ENCODE measurements at places on chromosomes 2 and 18.

GRCh38 chr18:59022167-59022945, 117.3 kb upstream of the SEC11C start:
- DNase-seq: no peak

DNA sequence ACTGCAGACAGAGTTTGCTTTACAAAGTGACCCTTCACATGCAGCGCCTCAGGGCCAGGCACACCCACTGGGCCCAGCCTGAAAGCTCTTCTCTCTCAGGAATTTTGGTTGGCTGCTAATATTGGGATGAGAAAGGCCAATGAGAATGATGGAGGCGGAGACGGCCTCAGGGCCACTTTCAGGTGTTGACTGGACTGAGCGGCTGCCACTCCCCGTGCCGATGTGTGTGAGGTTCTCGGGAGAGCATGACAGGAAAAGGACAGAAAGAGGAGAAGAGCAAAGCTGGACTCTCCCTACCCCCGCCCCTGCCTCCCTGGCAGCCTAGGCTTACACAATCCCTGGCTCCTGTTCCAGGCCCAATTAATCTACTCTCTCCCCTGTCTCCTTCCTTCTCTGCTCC, 155.7 kb downstream of the CELF4 start:
- DNase-seq: no peak

DNA sequence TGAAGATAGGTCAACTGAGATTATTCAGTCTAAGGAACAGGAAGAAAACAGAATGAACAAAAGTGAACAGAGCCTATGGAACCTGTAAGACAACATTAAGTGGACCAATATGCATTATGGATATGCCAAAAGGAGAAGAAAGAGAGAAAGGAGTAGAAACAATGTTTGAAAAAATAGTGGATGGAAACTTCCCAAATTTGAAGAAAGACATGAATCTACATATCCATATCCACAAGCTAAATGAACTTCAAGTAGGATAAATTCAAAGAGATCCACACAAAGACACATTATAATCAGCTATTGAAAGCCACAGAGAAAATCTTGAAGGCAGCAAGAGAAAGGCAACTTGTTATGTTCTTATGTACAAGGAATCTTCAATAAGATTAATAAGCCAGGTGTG, 74.2 kb downstream of the BAZ2B start:
- no peak for DNase-seq

- DNase-seq: no peak
These were observed 408.1 kb downstream of the THSD7B start for GRCh38 chr2:137173463-137173862.

DNA sequence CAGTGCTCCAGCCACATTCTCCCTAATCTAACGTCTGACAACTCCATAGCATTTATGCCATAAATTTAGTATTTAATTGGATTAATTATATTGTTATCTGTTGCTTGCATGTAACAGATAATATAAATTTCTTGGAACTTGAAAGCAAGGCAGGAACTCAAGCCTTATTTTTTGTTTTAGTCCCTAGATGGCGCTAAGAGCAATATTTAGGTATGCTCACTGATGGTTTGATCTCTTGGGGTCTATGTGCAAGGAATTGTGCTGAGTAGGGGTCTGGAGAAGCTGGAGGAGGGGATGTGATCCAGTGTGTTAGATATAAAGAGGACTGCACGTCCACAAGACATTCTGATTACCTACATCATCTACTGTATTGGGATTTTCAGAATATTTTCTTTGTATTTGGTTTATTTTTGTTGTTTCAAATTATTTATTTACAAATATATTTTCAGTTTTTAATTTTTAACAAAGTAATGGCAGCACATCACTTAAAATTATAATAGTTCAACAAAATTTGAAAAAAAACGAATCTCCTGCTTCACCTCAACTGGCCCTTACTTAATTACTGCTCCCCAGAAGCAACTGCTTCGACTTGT, 32.8 kb downstream of the KATNAL2 start:
- DNase-seq: no peak

- no peak for DNase-seq
These were observed 235.0 kb upstream of the HNMT start for GRCh38 chr2:137729305-137729704.

GRCh38 chr2:124353656-124354055, 328.6 kb downstream of the CNTNAP5 start:
- no peak for DNase-seq

DNA sequence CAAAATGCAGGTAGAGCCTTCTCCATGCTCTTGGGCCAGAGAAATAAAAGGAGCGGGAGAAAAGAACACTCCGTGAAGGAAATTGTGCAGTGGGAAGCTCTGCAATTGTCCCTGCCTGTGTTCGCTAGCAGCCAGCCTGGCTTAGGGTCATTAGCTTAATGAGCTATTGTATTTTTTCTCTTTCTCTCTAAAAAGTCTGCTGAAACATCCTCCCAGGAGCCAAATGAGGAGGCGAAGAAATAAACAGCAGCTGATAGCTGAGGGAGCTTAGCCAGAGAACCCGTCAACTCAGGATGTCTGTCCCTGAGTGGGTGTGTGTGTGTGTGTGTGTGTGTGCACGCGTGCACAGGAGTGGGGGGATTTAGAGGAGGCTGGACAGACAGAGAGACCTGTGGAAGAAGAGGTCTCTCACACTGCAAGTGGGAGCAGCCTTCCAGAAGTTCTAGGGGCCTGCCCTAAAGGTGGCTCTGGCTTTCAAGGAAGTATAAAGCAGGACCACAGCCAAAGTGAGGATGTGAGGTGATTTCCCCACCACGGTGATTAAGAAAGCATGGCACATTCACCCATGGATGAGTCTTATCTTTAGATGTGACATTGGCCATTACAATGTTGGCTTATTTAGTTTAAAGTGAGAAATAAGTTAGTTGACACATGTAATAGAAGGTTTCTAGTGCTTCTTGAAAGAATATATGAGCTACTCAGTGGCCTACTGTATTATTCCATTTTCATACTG, 690.4 kb downstream of the RNF144A start:
- DNase-seq: no peak

DNA sequence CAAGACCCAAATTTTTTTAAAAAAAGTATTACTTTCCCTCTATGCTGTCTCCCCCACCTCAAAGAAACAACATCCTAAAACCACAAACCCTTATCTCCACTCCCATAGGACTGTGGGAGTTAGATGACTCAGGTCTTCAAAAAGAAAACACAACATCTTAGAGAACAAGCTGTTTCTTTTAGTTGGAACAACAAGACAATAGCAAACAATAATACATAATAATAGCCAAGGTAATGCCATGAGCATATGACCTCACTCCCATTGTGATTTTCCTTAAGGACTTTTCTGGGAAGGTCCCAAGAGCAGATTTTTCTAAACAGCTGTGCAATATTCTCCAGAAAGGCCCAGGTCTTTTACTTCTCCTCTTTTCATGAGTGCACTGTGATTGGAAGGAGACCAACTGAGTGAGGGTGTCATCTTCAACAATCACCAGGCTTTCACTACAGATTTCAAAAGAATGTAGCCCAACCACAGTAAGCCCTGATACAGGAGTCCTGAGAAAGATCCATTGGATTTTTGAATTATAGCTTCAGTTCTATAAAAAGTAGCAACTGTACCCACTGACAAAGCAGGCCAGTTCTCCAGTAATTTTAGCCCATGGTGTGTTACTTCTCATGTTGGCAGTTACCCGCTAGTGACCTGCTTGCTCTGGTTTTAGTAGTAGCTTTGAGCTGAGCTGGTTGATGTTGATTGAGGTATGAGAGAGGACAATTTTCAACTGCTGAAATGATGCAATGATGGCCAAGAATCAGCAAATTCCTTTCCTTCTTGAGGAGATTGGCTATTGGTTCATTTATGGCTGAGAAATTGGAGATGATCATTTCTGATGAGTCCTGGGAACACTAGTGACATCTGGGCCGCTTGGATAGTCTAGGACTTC, 144.5 kb upstream of the TCF4 start:
- DNase-seq: no peak

GRCh38 chr2:235017441-235017840, 65.6 kb downstream of the SH3BP4 start:
- no peak for DNase-seq

GRCh38 chr18:49723648-49724180, 89.6 kb downstream of the ACAA2 start:
- no peak for DNase-seq

DNA sequence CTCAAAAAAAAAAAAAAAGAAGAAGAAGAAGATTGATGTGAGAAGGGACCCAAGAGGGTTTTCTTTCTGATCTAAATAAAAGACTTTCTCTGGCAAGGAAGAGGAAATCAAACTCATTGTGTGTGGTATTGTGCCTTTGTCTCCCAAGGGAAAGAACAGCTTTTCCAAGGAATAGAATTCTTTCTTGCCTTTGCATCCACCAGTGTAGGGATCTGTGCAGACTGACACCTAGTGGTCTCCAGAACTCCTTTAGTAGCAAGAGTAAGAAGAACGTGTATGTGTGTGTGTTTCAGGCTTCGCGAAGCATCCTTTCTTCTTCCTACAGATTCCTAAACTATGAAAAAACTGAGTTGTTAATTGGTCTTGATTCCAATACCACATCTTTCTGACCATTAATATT, 33.5 kb upstream of the CRIM1 start:
- DNase-seq: no peak

- DNase-seq: no peak
These were observed 448.2 kb upstream of the SETBP1 start for GRCh38 chr18:44232500-44232899.

DNA sequence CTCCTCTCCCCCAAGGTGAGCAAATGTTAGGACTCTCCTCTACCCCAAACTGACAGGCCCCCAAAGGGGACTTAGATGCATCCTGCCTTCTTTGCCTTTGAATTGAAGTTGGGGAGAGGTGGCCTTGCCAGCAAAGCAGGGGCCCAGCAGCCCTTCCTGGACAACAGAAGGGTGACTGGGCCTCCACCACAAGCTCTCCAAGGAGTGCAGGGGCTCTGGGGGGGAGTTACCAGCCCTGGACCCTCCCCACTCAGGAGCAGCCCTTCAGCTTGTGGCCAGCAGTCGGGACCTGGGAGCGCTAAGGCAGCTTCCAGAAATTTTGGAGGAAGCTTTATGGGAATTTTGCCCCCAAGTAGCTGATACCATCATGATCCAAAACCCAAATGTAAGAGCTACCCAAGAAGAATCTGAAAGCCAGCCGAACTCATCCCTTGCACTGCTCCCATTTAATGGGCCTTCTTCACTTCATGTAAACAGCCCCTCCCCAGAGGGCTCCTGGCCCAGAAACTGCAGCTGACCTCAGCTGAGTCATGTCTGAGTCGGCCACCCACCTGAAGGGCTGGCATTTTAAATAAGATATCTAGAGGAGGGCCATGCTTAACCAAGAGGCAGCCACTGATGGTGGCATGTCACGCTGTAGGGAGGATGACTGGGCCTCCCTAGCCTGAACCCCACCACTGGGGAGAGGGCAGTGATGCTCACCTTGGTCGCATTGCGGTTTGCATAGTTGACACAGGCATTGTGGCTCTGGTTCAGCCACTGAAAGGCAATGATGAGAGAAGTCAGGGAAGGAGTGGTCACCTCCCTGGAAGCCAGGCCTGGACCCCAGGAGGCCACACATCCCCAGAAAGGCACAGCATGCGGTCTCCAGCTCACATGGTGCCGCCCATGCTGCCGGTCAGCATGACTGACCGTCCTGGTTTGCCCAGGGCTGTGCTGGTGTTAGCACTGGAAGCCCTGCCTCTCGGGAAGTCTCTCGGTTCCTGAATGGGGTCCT, 71.5 kb downstream of the SFXN5 start:
- DNase-seq: no peak

GRCh38 chr18:68847219-68847837, 49.4 kb downstream of the CCDC102B start:
- no peak for DNase-seq

GRCh38 chr2:187541086-187542085, 12.8 kb downstream of the TFPI start:
- no peak for DNase-seq

- DNase-seq: no peak
These were observed 70.2 kb downstream of the AGAP1 start for GRCh38 chr2:235564066-235564465.

DNA sequence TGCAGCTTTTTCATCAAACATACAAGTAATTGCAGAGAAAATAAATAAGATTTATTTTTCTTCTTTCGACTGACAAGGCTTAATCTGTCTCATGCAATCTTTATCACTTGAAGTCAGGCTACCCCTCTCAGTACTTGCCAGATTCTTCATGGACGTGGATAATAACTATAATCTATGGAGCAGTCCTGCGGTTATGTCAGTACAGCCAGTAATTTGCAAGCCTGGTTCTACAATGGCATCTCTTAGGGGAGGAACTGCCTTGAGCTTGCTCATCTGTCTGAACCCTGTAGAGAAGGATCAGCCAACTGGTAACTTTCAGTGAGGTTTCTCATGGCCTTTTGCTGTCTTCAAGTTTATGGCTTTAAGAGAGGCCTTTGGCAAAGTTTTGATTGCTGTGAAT, 35.5 kb upstream of the LRRTM1 start:
- DNase-seq: no peak

DNA sequence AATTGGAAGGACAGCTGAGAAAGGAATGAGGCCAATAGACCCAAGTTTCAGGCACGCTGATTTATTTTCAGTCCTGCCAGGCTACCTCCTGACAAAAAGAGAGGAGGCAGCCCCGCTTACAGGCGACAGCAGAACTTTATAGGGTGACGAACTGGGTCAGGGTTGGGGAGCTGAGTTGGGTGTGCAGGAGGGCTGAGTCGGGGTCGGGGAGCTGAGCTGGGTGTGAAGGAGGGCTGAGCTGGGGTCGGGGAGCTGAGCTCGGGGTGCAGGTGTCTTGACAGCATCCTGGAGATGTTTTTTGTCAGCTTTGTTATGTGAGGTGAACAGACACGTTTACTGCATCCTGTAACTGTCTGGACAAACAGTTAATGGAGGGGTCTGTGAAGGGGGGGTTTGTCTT, 342.2 kb downstream of the ADCYAP1 start:
- DNase-seq: no peak

- no peak for DNase-seq
These were observed 12.5 kb downstream of the NMS start for GRCh38 chr2:100482741-100483140.

DNA sequence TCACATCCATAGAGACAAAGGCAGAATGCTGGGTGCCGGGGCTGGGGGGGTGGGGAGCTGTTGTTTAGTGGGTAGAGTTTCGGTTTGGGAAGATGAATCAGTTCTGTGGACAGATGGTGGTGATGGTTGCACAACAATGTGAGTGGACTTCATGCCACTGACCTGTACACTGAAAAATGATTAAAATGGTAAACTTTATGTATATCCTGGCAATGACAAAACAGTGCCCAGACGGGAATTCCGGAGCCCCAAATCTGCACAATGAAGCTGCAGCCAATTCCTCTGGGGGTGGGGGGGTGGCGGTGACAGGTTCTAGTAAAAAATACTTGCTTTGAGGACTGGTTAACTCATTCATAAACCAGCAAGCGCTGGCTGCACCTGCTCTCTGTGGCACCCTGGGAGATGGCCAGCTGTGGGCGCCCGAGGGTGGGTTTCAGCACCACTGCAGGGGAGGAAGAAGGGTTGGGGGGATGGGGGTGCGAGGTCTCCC, 81.8 kb upstream of the HPCAL1 start:
- no peak for DNase-seq

Measured in stimulated activated CD4-positive, alpha-beta T cell treated with anti-CD3 and anti-CD28 coated beads, TNF-alpha, amount 100 ng/mL, for 1 hour (primary cell).